ENCODE measurements at places on chromosomes 4 and X.

DNA sequence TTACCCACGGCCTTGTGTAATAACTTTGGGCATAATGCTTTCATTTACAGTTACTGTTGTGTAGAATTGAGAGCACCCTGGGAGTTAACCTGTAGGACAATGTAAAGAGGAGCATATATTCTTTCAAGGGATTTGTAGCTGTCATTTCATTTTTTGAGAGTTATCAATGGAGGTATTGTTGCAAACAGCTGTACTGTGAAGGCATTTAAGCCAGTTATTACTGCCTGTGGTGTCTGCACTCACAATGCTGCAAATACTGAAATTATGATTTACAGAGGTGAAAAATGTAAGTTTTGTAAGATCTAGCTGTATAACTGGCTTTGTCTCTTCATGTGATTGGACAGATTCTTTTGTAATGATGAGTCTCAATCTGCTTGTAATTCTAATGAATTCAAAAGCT lies 131.5 kb upstream of the FAT1 start:
- DNase-seq: no peak

DNA sequence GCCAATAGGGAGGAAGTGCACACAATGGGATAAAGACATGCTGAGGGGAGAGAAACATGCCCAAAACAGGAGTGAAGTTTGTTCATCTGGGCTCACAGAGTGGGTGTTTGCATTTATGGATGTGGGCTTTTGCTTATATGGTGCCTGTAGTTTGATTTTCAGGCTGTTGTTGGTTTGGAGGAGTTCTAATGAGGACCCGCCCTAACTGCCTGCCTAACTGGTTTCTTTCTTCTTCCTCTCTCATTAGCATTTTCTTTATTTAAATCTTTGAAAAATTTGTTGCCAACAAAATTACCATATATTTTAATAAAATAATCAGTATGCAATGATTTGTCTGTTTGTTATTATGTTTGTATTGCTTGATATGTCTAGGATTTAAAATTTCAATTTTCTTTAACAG lies 1965.8 kb downstream of the C4orf33 start:
- DNase-seq: no peak

- DNase-seq: no peak
Measured at GRCh38 chr4:55906989-55907388, 41.8 kb upstream of the CEP135 start.

DNA sequence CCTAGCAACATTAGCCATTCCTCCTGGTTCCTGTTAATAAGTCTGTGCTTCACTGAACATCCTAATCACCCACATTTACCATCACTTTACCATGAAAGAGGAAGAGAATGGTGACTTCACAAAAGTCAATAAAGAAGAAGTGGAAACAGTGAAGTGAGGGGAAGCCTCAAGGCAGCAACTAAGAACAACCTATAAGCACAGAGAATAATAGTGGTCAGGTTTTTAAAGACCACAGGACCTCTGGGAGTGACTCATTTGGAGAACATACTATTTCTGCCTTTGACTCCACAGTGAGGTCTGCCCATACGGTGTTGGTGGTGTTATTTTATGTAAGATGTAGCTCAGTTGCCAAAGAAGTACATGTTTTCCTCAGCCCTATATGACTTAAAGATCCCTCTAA lies 86.0 kb upstream of the TET2 start:
- no peak for DNase-seq

DNA sequence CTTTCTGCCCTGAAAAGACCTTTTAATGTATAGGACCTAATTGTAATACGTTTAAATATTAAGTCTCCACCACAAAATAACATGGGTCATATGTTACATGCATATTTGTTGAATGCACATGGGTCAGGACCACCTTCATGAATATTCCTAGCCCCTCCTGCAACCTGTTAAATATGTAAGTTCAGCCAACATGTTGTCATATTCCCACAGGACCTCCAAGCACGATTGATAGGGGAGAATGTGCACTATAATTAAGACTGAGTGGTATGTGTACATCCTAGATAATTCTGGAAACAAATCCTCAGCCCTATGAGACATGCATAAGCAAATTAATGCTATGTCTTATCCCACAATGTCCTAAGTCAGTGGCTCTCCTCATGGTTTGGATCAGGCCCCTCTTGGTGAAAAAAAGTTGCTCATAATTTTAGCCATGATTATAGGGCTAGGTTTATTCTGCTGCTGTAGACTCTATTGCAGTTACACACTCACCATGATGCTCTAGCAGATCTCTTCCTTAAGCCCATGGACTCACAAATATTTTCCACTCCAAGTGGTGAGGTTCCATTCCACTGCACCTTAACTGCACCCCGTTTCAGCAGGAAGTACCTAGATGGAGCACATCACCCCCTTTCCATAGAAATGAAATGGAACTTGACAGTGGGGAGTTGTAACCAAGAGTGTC lies 10.2 kb downstream of the TIGD2 start:
- DNase-seq: no peak

Measured in activated T-helper 9 cell treated with anti-CD3 and anti-CD28 coated beads, Interleukin-2, amount 50 U/mL, for 16 hours (primary cell).